ENCODE measurements at places on chromosomes 7 and 10. TPM values are rescaled to one million over a fixed set of nuclear protein-coding genes. Genes with fewer than 3 reads are reported as not detected.

DNA sequence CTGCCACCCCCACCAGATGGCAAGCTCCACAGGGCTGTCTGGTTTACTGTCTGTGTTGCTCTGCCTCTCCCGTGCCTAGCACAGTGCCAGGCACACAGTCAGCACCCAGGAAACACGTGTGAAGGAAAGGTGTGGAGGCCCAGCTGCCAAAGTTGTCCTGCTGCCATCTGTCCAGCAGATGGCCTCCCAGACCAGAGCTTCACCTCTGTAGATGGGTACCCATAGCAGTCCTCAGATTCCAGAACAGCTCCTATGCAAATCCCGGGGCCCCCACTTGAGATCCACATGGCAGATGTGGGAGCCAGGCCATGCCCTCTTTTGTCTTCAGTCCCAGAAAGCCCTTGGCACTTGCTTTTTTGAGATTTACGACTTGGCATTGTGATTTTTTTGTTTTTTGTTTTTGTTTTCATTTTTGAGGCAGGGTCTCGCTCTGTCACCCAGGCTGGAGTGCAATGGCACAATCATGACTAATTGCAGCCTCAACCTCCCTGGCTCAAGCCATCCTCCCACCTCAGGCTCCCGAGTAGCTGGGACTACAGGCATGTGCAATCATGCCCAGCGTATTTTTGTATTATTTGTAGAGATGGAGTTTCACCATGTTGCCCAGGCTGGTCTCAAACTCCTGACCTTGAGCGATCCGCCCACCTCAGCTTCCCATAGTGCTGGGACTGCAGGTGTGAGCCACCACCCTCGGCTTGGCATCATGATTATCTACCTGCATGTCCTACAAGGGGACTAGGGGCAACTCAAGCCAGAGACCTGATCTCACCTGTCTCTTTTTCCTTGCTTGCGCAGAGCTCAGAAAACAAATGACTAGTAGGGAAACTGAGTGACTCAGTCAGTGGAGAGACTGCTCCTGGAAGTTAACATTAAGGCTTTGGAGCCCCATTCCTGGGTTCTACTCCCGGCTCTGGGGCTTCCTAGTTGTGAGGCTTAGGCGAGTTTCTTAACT is 16.9 kb upstream of the PALD1 start:
- DNase-seq = peak; percentile 19

DNA sequence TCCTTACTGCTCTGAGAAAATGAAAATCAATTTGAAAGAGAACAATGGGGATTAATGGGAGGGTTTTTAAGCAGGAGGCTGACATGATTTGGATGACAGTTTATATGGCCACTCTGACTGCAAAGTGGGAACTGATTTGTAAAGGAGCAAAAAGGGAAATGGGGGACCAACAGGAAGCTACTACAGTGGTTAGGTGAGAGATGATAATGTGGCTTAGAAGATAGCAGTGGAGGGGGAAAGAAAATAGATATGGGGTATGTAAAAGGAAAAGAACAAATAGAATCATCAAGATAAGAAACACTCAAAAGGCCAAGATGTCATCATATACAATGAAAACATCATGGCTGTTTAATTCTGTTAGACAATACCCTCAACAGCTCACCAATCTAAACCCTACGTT is 177.5 kb downstream of the ANK3 start:
- no peak for DNase-seq

GRCh38 chr10:70186571-70186970 is 16.3 kb upstream of the SAR1A start:
- no peak for DNase-seq

LIPJ gene
- total RNA-seq = 0.18 TPM

DNA sequence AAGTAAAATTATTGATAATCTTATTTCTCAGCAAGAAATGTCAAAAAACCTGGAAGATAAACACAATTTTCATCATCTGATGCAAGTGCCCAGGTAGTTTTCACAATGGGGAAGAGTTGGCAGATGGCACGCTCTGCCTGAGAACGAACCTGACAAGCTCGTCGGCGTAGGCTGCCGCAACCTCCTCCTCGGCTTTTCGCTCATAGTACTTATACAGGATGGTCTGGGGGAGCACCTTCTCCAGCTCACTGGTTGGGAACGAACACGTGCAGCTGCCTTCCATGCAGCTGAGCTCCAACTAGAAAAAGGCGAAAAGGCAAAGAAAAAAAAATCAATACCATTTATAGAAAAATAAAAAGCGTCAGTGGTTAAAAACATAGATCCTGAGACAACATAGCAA is 68.9 kb downstream of the RNF216 start:
- DNase-seq = no peak

- DNase-seq = no peak
Measured at GRCh38 chr10:62617652-62618051, 186.9 kb upstream of the ADO start.

DNA sequence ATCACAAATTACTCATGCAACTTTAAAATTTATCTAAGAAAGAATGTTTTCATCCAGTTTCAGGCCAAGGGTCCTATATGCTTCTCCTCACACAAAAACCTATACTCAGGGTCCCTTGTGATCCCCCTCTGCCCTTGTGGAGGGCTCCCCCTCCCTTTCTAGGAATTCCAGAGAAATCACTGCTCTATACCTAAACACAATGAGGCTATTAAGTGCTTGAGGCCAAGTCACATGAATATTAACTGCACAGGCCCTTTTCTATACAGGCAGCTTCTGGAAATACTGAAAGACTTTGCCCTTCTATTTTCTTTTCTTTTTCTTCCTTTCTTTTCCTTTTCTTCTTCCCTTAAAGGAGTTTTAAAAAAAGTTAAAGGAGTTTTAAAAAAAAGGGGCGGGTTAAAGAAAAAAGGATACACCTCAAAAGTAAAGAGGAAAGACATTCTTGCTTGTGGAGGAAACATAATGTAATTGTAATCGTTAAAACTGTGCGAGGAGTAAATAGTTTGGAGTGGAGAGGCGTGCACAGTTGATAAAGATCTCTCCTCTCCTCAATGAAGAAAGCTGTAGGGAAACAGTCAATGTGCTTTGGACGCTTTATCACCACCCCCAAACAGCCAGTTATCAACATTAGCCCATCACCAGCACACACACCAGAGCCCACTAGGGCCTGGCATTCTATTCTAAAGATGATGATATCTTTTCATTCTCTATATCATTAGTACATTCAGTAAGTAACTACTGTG is 16.4 kb downstream of the GRB10 start:
- DNase-seq = no peak

DNA sequence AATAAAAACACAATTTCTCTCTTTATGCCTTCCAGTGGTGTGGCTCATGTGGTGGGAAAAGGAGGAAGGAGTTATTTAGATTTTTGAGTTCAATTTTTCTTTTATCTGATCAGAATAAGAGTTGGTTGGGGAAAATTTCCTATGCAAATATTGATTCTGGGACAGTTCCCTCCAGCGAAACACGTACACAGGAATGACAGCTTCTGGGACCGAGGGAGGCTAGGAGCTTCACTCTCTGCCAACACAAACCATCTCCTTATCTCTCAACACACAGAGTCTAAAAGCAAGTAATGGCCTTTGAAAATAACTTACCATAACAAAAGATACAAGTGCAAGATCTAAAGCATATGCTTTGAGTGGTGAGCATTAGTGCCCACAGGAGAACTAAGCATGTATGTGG is 122.7 kb downstream of the RAPGEF5 start:
- DNase-seq = no peak

CHN2 gene
- total RNA-seq = 2.2 TPM

GARIN1A gene
- 3.6 TPM for total RNA-seq

DNA sequence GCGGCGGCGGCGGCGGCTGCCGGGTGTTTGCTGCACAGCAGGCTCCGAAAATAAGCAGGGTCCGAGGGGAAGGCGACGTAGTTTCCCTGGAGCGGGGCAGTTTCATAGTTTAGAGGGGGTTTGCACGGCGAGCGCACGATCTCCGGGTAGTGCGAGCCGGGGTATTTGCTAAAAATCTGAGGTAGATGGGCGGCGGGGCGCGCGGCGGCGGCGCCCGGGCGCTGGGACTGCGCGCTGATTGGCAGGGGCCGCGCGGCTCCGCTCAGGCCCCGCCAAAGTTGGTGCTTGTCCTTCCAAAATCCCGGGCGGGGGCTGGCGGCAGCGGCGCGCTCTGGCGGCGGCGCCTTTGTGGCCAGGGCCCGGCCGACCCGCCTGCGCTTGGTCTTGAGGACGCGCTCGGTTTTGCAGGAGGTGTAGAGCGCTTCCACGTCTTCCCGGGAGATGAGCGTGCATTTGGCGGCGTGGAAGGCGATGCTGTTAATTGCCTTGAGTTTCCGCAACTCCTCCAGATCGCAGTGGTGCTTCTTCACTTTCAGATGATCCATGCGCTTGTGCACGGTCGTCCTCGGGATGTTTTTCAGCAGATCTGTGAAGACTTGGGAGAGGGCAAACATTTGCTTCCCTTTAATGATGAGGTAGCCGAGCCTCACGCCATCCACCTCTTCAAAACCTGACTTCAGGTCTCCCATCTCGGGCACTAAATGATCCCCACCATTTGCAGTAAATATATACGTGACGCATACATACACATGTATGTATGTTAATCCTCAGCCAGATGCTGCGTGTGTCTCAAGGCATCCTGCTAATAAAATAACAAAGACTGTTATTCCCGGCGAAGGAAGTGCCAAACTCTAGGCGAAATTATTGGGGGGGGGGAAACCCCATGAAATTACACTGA is 8.1 kb downstream of the SKIDA1 start:
- DNase-seq = no peak

DNA sequence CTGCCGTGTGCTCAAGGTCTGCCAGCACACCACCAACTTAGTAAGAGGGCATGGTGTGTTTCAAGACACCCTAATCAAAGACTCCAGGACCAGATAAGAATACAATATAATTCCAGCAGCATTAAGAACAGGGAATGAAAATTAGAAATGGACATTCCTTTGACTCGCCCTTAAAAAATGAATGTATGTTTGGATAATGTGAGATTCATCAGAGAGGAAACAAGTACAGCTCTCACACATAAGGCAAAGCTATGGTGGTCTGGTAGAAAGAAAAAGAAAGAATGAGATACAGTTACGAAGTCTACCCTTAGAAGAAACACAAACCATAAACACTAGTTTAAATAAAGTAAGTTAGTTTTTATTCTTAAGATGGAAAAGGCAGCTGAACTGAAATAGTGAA is 174.8 kb upstream of the ANK3 start:
- no peak for DNase-seq
